ENCODE measurements at places on chromosomes 3 and 15.

- DNase-seq = no peak
Observed at GRCh38 chr3:142500211-142500610, 52.4 kb upstream of the XRN1 start.

- no peak for DNase-seq
Observed at GRCh38 chr3:131972091-131972490, 62.7 kb downstream of the CPNE4 start.

DNA sequence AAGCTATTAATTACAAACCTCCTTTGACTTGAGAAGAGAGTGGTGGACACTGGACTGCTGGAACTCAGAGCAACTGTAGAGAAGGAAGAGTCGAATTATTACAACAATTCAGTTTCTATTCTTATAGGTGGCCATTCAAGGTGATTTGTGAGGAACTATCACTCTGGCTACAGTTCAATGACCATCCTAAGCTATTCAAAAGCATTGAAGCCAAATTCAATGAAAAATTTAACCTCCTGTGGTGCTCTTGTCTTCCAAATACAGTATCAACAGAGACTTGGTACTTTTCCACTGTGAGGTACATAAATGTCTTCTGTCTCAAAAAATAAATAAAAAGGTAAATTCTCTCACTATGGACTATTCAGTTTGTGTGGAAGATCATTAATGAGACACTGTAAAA lies 513.3 kb upstream of the SEMA6D start:
- no peak for DNase-seq

DNA sequence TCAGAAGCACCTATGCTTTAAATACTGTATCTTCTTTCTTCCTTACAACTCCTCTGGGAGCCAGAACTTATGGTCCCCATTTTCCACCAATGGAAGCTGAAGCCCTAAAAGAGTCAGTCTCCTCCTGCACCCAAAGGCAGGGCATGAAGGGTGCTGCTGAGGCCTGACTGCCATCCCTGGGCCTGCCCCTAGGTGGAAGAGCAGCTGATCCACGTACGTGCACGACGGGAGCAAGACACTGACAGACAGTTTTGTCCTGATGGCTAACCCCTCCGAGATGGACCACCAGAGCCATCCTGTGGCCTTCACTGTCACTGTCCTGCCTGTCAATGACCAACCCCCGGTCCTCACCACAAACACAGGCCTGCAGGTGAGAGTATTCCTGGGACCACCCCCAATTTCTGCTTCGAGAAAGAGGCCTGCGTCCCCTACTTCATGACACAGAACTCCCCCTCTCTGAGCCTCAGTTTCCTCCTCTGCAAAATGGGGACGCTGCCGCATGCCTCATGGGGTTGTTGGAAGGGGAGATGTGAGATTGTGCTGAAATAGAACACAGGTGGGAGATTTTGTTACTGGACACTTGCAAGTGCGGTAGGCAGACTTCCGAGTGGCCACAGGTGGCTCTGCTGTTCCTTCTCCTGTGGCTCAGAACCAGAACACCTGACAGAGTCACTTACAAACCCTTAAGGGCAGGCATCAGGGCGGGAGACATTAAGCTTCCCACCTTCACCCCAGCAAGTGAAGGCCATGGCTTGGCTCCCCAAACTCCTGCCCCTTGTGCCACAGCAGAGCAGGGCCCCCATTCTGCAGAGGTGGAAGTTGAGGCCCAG lies 175.4 kb downstream of the TBC1D2B start:
- DNase-seq = no peak

- DNase-seq = no peak
Observed at GRCh38 chr15:27339138-27339537, 368.2 kb downstream of the GABRG3 start.

DNA sequence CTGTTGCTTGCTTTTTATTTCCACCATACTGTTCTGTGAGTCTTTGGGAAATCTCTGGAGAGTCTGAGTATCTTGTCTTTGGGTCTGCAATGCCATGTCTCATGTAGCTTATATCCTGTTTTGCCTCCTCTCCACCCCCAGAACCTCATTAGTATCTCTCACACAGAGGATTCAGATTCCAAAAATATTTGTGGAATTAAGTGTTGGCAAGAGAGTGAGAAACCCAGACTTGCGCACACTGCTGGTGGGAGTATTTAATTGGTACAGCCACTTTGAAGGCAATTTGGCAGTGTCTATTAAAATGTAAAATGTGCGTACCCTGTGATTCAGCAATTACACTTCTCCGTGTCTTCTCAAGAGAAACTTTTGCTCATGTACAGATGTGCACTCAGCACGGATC lies 68.6 kb downstream of the ZNF621 start:
- no peak for DNase-seq

DNA sequence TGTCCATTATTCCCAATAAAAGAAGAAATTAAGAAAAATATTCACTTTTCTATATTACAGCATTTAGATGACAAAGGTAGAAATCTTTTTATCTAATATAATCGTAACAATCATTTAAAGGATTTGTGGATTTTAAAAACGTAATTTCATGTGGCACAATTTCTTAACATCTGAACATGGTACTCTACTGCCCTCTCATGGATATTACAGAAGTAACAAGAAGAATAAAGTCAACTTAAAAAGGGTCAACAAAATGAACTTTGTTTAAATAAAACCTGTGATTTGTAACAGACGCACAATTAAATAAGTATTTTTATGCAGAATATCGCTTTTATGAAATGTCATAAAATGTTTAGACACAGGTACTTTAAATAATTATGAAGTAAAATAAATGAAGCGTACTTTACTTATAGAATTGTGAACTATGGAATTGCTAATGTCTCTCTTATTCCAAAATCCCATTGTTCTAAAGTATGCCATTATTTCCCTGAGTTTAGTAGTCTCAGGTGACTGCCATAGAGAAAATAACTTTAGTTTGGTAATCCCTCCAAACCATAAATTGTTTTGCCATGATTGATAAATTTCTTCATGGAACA lies 366.8 kb upstream of the ZNF385D start:
- DNase-seq = no peak

DNA sequence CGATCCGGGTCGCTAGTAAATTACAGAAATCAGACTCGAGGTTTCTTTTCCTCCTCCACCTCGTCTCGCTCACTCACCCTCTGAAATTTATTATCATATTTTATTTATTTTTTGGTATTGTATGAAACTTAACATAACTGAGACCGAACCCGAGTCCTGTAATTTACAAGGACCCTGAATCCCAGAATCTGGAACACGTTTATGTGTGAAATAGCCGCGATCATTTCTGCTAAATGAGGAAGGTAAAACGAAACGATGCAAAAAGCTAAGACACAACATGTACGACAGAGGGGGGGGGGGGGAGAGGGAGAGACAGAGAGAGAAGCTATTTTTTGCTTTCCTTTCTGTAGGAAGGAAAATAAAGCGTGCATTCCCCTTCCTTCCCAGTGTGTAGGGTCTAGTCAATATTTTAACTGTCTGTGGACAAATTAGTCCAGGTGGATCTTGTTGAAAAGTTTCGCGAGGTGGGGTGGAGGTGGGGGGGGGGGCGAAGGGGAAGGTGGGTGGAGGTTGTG lies 1.6 kb downstream of the BBX start:
- no peak for DNase-seq

DNA sequence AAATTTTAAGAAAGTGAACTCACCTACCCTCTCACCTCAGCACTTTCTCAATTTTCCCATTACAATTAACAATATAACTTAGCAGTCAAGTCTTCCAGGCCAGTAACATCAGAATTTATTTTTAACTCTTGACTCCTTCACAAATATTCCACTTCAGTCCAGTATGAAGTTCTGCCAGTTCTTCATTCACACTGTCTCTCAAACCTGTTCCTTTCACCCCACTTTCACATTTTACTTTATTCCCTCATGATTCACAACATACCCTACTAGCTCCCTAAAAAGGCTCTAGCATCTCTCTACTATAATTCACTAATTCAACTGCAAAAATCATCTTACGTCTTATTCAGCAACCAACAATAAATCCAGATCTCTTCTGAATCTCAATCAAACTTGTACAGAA lies 3.8 kb downstream of the GSK3B start:
- DNase-seq = no peak

GRCh38 chr15:76993114-76993725 lies 1.7 kb upstream of the PSTPIP1 start:
- DNase-seq = no peak

DNA sequence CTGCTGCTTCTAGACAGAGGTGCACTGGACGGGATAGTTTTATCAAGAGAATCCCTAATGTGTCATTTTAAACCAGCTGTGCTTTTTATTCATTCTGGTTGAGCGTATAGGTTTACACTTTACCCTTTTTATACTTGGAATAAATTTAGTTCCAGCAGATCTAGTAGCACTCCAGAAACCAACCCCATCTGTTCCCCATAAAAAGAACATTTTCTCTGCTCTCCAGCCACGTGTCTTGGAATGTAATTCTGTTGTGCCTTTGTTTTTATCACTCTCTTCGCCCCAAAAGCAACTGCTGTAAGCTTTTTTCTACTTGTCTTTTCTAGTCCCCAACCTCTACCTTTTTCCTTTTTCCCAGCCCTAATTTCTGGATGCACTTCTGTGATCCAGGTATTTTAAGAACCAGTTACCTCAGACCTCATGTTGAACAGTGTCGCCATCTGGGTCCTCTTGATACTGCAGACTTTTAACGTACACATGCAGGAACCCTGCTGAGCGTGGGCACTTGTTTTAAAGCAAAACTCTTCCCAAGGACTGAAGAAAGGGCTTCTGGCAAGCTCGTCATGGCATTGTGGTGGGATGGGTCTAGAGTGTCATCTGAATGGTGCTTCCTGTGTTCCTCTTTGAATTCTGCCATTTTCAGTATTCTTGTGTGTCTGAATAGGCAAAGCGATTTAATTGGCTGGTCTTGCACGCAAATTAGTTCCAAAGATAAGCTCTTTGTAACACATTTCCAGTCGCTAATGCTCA lies 5.7 kb upstream of the EXOG start:
- DNase-seq = no peak

- DNase-seq = no peak
Observed at GRCh38 chr15:45181491-45182285, 6.1 kb downstream of the SHF start.

DNA sequence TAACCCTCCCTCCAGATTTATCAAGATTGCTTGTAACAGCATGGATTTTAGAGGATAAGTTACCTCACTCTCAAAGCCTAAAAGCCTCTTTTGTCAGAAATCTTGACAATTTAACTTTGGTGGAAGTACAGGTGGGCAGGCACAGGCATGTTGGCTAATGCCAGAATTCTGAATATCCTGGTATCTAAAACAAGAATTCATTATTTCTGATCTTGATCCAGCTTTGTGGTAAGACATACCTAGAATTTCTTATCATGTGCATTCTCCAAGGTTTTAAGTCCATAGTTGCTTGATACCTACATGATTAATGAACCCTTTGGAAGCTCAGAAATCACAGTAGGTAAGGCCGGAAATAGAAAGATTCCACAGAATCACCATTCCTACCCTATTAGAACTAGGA lies 109.9 kb upstream of the TTC14 start:
- no peak for DNase-seq

Data from stimulated activated CD4-positive, alpha-beta T cell treated with anti-CD3 and anti-CD28 coated beads, Interleukin-4, amount 100 ng/mL, for 24 hours (primary cell).